ENCODE measurements at places on chromosomes 3 and 15. TPM values are rescaled to one million over a fixed set of nuclear protein-coding genes. Genes with fewer than 3 reads are reported as not detected.

GRCh38 chr15:90812958-90813265 lies 55.5 kb upstream of the FURIN start:
- DNase-seq: no peak

- no peak for DNase-seq
Measured at GRCh38 chr3:121979734-121980449, 42.2 kb downstream of the ILDR1 start.

- DNase-seq: no peak
Measured at GRCh38 chr3:48478626-48479555, 25.1 kb downstream of the SHISA5 start.

- no peak for DNase-seq
Measured at GRCh38 chr3:182484682-182485081, 308.6 kb upstream of the ATP11B start.

HGD gene
- total RNA-seq: under 0.01 TPM

GAP43 gene
- 289 TPM for total RNA-seq

CLDN11 gene
- 13.9 TPM for total RNA-seq

CFAP20DC gene
- 2.0 TPM for total RNA-seq

All from frontal cortex (tissue), 4 donors.